ENCODE measurements at places on chromosomes 3 and 15.

- DNase-seq = no peak
These were observed 98.0 kb downstream of the KCNAB1 start for GRCh38 chr3:156218353-156218744.

DNA sequence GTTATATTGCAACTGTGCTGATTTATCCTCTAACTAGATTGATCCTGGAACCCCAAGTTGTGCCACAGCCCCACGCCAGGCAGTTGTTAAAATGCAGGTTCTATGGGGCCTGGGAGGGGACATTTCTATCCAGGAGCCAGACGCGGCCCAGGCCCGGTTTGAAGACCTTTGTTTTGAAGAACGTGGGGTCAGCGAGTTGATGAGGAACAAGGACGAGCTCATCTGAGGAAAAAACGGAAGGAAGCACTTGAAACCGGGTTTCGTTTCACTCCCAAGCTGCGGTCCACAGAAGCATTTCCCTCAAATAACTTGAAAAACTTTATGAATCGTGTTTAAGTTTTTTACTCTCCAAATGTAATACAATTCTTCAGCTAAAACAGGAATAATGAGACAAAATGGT, 76.4 kb downstream of the CHSY1 start:
- DNase-seq = no peak

DNA sequence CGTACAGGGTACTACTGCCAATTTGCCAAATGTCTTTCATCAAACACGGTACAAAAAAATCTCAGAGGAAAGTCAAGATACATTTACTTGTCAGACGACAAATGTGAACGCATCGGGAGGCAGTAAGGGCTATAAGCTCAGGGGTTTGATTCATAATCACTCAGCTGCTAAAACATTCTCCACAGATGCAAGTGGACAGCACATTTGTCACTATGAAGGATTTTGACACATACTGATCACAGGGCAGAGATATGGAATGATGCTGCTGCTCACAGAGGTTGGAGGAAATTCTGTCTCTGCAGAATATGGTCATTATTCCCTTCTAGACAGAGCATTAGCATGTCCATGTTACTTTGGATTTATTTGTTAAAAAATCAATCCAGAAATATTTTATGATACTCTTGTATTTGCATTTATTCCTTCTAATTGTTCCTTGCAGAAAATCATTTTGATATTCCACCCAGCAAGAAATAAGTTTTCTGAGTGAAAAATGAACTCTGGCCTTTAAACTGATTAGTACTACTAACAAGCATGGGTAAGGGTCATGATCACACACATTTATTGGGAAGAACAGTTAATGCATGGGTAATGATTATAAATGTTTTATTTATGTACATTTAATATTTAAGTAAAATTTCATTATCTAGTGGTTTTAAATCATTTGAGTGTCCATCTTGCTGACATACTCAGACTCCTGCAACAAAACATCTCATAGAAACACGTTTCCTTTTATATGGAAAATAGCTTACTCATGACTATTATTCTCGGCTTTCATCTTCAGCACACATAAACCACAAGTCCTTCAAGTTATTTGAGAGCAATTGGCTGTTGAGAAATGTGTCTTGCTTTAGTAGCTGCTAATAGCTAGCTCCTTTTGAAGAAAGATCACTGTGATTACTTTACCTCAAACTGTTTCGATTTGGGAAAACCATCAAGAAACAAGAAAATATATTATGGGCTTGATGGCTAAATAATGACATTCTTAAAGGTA, 559.3 kb downstream of the MECOM start:
- no peak for DNase-seq

DNA sequence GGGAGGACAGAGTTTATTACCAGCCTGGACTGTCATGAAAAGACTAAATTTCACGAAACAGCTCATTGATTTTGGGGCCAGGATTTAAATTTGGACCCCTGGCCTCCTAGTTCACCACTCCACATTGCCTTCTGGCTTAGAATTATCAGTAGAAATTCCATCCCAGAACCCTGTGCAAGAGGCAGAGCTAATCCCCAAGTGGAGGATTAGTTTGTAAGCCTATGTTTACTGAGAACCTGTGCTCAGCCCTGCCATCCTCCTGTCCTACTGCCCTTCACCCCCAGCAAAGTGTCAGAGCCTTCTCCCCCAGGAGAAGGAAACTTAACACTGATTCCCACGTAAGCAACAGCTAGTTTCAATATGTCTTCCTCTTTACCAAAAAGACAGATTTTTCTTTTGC, 99.4 kb downstream of the SST start:
- DNase-seq = no peak

- no peak for DNase-seq
These were observed 145.0 kb downstream of the NEK10 start for GRCh38 chr3:27224197-27224596.

Measured in activated gamma-delta T cell treated with Interleukin-2 at 50 U/mL for 16 hours (primary cell).